ENCODE measurements at places on chromosomes 7 and 10. TPM values are rescaled to one million over a fixed set of nuclear protein-coding genes. Genes with fewer than 3 reads are reported as not detected.

The SPDYE16 gene
- under 0.01 TPM for total RNA-seq

The C10orf53 gene
- not detected for total RNA-seq

The TMEM236 gene
- 0.39 TPM for total RNA-seq

The CYP2C19 gene
- under 0.01 TPM for total RNA-seq

The ZNF727 gene
- total RNA-seq = 1.6 TPM

The RBM48 gene
- total RNA-seq = 10.6 TPM

The MOGAT3 gene
- total RNA-seq = not detected

The DNAJC12 gene
- total RNA-seq = not detected

The ARHGEF5 gene
- 29.1 TPM for total RNA-seq

The PIP gene
- not detected for total RNA-seq

The PIK3CG gene
- total RNA-seq = not detected

The MYH16 gene
- under 0.01 TPM for total RNA-seq

The OPN4 gene
- total RNA-seq = not detected

The NEUROD6 gene
- not detected for total RNA-seq

The LBX1 gene
- not detected for total RNA-seq

The RBP4 gene
- total RNA-seq = 0.79 TPM

The MRM2 gene
- 19.8 TPM for total RNA-seq

The PKD2L1 gene
- total RNA-seq = not detected

The TAC1 gene
- total RNA-seq = not detected

The PALD1 gene
- not detected for total RNA-seq

The TUBAL3 gene
- not detected for total RNA-seq
